ENCODE measurements at places on chromosomes 12 and 14. TPM values are rescaled to one million over a fixed set of nuclear protein-coding genes. Genes with fewer than 3 reads are reported as not detected.

DNA sequence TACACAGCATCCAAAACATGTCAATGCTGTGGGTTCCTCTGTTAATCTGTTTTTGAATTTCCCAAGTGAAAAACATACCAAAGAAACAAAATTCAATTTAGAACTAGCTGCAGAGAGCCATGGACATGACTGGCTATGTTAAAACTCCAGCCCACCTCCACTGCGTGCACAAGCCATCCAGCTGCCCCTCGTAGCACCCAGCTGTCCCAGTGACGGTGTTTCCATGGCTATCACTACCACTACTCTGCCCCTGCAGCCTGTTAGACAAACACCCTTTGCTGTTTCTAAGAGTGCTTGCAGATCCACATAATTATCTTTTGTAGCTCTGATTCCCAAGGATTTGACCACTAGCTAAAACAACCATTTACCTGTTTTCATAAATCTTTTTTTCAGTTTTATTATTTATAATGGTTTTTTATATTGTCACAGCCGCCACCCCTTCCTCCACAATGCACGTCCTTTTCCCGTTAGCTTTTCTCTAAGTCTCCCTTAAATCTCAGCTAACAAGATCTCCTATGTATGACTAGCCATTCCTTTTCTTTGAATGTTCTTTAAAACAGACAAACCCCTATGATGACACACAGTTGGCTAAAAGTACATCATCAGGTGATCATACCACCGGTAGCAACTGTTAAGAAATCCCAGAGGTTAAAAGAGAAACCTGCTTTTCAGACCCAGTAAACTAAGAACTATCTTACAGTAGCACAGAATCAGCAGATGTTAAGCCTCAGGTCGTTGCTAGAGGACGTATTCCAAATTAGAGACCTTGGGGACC is 37.8 kb upstream of the NAA30 start:
- H3K27ac ChIP-seq, result no peak overlapping the region
- no peaks in the 10 kb centered on the region for H3K27me3 ChIP-seq
- no peaks in the 10 kb centered on the region for H3K36me3 ChIP-seq
- no peaks in the 10 kb centered on the region for H3K4me1 ChIP-seq
- no peak overlapping the region for H3K4me3 ChIP-seq

KICS2 gene
- total RNA-seq, result 7.8 TPM

- H3K36me3 ChIP-seq, result peaks cover 55% of the 10 kb centered on the region
- no peak overlapping the region for H3K27ac ChIP-seq
- DNase-seq, result no peak
- H3K4me3 ChIP-seq, result no peak overlapping the region
- no peaks in the 10 kb centered on the region for H3K27me3 ChIP-seq
- H3K4me1 ChIP-seq, result no peaks in the 10 kb centered on the region
These were observed 78.5 kb upstream of the ZFP36L1 start for GRCh38 chr14:68871392-68871791.

DNA sequence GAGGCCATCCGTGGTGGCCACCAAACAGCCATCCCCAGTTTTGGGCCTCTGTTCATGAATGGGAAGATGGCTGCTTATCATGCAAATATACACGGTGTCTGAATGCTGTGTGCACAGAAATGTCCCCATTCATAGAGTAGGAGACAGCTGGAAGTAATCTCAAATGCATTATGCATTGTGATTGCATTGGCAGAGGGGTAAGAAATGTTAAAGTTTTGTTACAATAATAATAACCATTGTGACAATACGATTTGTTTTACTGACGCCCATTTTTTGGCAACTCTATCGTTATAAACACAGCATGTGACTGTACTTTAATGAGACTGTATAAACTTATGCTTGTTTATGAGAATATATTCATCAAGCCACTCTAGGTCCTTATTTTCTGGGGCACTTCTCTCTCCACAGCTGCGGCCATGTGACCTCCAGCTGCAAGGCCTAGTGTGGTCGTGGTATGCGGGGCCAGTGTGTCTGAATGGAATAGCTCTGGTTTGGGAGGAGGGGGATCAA is 474.3 kb downstream of the VRK1 start:
- H3K4me1 ChIP-seq, result no peaks in the 10 kb centered on the region
- DNase-seq, result no peak
- no peaks in the 10 kb centered on the region for H3K36me3 ChIP-seq

- H3K27me3 ChIP-seq, result no peaks in the 10 kb centered on the region
- H3K4me1 ChIP-seq, result no peaks in the 10 kb centered on the region
- DNase-seq, result no peak
- no peak overlapping the region for H3K4me3 ChIP-seq
- H3K36me3 ChIP-seq, result no peaks in the 10 kb centered on the region
These were observed 11.8 kb upstream of the DERA start for GRCh38 chr12:15899282-15899870.

Data from left lung (tissue), 14 donors.